ENCODE measurements at places on chromosomes 7 and 10.

DNA sequence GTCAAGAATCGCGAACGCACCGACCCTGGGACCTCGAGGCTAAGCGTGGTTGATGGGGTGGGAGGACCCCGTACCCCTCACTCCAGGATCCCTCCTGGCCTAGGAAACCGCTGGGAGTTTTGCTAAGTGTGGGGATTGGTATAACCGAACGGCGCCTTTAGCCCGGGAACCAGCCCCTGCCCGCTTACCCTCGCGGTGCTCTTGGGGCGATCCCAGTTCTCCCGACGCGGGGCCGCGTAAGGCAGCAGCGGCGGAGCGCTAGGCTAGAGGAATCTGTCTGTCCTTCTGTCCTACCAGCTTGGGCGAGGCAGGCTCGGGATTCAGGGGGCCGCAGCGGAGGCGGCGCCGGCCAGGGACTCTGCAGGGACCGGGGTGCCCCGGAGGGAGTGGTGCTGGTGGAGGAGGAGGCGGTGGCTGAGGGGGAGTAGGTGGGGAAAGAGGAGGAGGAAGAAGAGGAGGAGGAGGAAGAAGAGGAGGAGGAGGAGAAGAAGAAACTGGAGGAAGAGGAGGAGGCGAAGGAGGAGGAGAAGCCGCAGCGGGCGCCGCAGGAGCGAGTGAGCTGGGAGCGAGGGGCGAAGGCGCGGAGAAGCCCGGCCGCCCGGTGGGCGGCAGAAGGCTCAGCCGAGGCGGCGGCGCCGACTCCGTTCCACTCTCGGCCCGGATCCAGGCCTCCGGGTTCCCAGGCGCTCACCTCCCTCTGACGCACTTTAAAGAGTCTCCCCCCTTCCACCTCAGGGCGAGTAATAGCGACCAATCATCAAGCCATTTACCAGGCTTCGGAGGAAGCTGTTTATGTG, 439 bp upstream of the EMX2 start:
- no peak for DNase-seq

DNA sequence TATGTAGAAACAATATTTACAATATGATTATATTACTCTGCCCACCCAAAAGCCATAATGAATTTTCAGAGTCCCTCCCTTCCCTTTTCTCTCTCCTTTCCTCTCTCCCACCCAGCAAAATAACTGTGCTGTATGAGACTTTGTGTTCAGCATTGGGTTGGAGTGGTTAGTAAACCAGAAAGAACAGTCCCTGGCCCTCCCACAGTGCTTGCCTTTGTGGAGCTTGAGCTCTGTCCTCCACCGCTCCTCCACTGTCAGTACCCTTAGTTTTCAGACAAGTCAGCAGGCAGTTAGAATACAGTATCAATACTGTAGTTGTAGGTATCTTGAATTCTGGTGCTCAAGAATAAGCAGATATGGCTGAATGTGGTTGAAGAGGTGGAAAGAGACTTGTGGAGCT, 92.7 kb downstream of the CDK14 start:
- DNase-seq: no peak

- DNase-seq: no peak
Measured at GRCh38 chr10:28090506-28090905, 91.6 kb upstream of the ODAD2 start.

DNA sequence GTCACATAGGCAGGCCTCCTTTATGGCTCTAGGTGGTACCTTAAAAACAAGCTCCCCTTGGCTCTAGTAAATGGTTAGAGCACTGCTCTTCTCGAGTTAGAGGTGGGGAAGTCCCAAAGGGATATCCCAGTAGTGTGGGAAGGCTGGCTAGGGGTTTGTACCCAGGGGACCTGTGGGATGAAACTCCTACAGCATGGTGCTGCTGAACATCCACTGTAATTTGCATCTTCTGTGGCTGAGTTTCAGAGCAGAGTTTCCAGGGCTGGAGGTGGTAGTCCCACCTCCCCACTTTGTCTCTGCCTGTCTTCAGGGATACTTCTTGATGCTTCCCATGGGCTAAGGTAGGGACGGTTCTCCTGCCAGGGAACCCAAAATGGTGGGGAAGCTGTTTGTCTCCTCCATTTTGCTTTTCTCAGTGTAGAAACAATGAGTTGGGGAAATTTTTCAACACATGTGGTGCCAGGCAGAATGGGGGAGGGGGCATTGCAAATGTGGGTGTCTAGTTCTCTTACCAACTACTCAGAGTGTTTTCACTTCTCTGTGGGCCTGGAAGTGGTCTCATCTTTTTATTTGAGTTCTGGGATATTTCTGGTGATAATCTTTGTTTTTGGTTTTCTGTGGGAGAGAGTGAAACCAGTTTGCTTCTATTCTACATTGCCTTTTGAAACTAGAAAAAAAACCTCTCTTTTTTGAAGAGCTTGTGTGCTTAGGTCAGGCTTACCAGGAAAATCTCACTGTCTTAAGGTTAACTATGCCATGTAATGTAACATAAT, 36.3 kb downstream of the SCART1 start:
- DNase-seq: no peak

DNA sequence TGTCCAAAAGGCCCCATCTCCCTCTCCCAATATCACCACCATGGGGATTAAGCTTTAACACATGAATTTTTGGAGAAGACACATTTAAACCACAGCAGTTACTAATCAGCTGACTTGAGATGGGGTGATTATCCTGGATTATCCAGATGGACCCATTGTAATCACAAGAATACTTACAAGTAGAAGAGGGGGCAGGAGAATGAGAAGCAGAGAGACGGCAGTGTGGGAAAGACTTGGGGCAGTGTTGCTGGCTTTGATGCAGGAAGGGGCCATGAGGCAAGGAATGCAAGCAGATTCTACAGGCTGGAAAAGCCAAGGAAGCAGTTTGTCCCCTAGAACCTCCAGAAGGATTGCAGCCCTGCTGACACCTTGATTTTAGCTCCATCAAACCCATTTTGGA, 30.7 kb upstream of the INMT start:
- DNase-seq: no peak
